Effector CD4-positive, alpha-beta T cell (primary cell): ENCODE measurements at places on chromosomes 1 and 21.

DNA sequence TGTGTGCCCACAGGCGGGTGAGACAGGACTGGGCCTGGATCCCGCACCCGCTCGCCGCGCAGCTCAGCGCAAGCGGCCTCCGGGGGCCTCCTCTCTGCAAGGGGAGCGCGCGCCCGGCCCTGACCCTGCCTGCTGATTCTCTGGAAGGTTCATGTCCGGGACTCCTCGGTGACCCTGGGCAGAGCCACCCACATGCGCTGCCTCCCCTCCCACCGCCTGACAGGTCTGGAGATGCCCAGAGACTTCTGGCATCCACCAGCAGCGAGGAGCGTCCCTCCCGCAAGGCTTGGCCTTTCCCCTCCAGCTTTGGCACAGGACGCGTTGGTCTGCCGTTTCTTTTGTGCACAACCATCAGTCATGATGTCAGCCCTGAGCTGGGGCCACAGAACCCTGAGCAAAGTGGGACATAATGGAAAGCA lies 42.0 kb upstream of the COL6A2 start:
- DNase-seq: no peak

DNA sequence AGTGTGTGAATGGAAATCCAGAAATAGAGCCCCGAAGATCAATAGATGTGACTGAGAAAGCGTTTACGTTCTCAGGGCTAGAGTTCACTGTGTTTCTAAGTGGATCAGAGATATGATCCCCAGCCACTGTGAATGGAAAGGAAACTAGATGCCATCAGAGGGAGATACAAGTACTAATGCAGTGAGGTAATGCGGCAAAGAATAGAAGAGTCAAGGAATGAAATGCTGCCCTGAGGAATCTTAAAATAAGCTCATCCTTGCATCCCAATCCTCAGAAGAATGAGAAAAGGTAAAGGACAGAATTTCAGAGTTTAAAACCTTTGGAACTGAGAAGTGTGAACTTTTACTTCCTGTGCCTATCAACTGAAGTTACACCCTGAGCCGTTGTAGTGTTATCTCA lies 165.5 kb upstream of the ESRRG start:
- no peak for DNase-seq

- DNase-seq: no peak
These were observed 59.4 kb downstream of the SLC30A7 start for GRCh38 chr1:100955322-100955721.

DNA sequence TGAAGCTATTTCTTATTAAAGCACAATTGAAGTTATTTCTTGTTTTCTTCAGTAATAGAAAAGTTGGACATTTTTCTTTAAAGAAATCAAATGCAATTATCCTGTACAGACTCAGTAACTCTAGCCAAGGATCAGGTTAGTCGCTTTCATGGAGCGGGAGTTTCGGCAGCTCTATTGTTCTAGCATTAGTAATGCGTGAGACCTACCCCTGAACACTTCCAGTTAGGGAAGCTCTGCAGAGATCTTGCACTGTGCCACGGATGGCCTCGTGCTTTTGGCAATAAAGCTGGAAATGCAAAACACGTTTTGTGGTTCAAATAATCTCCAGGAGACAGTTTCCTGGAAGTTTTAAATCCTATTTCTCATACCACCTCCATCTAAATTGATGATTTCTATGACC lies 488.4 kb downstream of the SETD4 start:
- DNase-seq: no peak

- no peak for DNase-seq
These were observed 61.2 kb upstream of the TNR start for GRCh38 chr1:175804561-175804960.
